DND-41 (cell line): ENCODE measurements at places on chromosomes 11 and 22.

GRCh38 chr22:44213489-44214043 lies 32.8 kb downstream of the PARVG start:
- DNase-seq = no peak

DNA sequence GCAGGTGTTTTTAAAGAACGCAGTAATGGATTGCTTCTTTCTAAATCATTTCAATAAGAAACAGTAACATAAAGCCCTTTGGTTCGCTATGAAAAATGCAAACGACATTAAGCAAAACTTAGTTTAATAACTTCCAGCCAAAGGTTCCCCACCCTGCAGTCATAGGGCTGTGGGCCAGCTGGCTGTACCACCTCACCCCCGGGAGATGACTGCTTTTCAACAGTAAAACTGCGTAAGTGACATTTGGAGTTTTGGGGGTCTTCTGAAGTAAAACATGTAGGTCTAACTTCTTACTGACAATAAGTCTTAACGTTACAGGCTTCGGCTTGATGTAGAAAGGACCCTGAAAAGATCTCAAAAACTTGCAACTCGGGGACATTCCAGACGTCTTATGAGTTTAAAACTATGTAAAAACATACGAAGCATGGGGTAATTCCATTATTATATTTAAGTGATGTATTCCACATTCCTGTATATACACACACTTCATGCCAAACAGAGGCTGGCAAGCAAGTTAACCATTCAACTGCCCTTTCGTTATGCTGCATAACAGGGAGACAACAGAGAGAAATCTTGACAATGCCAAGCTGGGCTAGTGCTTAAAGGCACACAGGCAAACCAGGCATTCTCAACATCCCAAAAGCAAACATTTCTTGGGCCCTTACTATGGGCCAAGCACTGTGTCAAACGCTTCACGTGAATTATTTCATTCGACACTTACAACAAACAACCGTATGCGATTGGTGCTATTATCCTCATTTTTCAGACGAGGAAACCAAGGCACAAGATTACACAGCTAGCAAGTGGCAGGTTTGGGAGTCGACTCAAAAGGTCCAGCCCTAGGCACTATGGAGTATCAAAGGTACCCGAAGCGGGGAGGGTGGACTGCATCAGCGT lies 1.2 kb downstream of the MRTFA start:
- DNase-seq = no peak

GRCh38 chr11:27209562-27210005 lies 153.4 kb downstream of the CCDC34 start:
- no peak for DNase-seq

- no peak for DNase-seq
Measured at GRCh38 chr11:121141066-121141465, 40.0 kb downstream of the TECTA start.

DNA sequence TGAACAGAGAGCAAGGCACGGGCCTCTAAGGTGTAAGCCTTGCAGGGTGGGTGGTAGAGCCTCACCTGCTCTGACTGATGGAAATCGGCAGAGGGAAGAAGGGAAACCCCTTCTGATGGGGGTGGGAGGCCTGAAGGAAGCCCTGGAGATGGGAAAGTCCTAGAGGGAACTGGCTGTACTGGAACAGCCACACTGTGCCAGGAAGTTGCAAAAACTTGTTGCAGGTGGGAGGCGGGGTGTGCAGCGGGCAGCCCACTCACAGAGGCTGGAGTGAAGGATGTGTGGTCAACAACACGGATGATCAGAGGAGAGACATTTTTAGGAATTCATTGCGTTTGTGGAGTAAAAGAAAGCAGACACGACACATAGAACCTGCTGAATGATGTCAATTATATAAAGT lies 91.3 kb downstream of the ZC3H12C start:
- DNase-seq = no peak

- DNase-seq = no peak
Measured at GRCh38 chr11:79021601-79022000, 419.2 kb downstream of the TENM4 start.

GRCh38 chr11:115502636-115503082 lies 1.6 kb downstream of the CADM1 start:
- DNase-seq = no peak

DNA sequence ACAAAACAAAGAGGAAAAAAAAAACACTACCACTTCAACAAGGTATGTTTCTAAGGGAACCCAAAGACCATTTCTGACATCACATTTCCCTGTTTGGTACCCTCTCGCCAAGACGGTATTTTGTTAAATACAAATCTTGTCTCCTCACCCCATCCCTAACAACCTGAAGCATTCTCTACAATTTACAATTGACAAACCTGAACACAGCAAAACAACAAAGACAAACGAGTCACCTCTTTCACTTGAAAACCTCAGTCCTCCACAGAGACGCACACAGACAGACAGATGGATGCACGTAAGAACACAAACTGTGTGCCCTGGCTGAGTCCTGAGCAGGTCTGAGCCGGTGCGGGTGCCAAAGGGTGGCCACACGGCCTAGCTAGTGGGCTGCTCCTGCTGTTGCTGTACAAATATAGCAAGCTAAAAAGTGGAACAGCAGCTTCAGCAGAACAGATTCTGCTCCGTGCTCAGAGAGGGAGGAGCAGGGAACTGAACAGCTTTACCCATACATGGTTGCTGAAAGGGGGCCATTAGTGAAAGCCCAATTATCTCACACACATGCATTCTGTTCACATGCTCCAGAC lies 28.5 kb downstream of the CELF1 start:
- DNase-seq = no peak

- DNase-seq = no peak
Measured at GRCh38 chr22:40014667-40015248, 20.0 kb downstream of the FAM83F start.

DNA sequence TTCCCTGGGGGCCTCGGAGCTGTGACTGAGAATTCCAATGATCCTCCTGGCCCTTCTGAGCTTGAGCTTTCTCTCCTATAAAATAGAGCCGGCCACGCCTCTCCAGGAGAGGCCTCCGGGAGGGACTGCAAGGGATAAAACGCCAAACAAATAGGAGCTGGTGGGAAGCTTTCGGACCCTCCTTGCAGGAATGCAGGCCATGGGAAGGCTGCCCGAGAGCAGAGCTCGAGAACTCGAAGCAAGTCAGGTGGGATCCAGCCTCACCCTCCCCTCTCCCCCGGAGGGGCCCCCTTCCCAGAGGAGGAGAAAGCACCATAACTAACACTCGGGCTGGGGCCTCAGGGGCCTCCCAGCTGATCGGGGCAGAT lies 34.6 kb downstream of the FLRT1 start:
- DNase-seq = no peak

DNA sequence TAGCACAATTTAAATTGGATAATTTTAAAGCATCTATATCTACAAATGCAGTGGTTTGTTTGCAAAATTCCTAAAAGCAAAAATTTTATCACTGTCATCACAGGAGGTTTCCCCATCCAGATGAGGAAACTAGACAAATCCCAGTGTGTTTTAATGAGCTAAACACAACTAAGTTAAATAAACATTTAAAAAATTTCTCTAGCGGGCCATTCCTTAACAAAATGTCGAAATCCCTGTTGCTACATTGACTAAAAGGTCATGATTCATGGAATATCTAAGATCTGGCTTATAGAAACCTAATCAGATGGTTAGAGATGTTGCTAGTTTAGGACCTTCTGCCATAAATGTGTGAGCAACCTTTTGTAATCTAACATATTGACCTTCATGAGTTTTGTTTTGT lies 107.3 kb upstream of the BDNF start:
- no peak for DNase-seq
